ENCODE measurements at places on chromosomes 2 and 18. TPM values are rescaled to one million over a fixed set of nuclear protein-coding genes. Genes with fewer than 3 reads are reported as not detected.

DNA sequence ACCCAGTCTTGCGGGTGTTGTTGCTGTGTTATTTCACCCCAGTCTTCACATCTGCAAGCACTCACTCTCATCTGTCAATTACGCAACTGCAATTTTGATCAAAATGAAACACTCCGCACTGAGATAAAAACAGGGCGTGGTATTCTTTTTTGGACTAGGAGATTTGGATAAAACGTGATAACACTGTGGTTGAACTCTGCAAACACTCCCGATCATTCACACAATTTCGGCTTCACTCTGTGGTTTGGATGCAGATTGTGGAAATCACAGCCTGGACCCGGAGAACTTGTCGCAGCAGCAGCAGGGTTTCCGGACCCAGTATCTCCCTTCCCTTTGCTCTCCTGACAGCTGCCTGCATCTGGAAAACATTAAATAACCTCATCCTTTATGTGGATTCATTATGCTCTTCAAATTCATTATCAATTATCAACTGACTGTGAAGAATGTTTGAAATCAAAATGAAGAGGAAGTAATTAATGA, 49.4 kb upstream of the APCDD1 start:
- no peak for DNase-seq

DNA sequence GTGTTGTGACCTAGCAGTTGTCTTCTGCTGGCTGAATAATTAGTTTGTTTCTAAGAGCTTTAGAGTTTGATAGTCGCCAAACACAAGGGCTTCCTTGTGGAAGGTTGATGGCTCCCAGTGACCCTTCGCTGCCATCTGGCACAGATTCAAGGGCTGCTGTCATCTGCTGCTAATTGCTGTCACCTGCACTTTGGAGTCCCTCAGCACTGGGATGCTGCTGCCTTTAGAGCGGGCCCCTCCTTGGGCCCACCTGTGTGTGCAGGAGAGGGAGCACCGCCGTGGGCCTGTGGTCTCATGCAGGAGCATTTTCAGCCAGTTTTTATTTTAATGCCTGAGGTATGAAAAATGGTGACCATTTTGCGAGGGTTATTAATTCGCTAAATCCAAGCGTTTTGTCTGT, 154.0 kb upstream of the NFATC1 start:
- DNase-seq: no peak

GRCh38 chr18:73235491-73235890, 367.7 kb upstream of the NETO1 start:
- peak; percentile 60 for DNase-seq

- no peak for DNase-seq
Measured at GRCh38 chr18:57027190-57027708, 119.6 kb upstream of the BOD1L2 start.

SALL3 gene
- total RNA-seq: 0.05 TPM

WDR12 gene
- 34.7 TPM for total RNA-seq

DNA sequence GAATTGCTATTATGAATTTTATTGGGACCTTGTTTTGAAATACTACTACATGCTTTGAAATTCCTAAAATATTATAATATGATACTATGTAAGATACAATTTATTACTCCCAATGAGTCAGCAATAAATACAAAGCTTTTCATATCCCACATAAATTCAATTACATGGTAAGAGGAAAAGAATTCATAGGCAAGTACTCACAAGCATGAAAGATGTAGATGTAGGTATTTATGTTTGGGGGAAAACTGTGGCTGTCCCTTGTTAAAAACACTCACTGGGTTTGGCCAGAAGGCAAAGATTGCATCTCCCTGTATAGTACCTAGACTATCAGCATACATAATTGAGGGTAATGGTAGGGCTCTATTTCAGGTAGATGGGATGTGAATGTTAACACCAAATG, 90.4 kb downstream of the MBD2 start:
- DNase-seq: no peak

GRCh38 chr2:183123959-183124221, 353 bp upstream of the NUP35 start:
- no peak for DNase-seq

- DNase-seq: no peak
Measured at GRCh38 chr2:83051538-83052170, 1407.4 kb downstream of the SUCLG1 start.

GRCh38 chr2:71776227-71776626, 322.9 kb downstream of the DYSF start:
- no peak for DNase-seq

GRCh38 chr2:221195829-221196228, 376.3 kb downstream of the EPHA4 start:
- no peak for DNase-seq

LYG1 gene
- 0.28 TPM for total RNA-seq

GRCh38 chr18:59941331-59941730, 41.5 kb downstream of the PMAIP1 start:
- no peak for DNase-seq

CHMP3 gene
- total RNA-seq: 125 TPM

DNA sequence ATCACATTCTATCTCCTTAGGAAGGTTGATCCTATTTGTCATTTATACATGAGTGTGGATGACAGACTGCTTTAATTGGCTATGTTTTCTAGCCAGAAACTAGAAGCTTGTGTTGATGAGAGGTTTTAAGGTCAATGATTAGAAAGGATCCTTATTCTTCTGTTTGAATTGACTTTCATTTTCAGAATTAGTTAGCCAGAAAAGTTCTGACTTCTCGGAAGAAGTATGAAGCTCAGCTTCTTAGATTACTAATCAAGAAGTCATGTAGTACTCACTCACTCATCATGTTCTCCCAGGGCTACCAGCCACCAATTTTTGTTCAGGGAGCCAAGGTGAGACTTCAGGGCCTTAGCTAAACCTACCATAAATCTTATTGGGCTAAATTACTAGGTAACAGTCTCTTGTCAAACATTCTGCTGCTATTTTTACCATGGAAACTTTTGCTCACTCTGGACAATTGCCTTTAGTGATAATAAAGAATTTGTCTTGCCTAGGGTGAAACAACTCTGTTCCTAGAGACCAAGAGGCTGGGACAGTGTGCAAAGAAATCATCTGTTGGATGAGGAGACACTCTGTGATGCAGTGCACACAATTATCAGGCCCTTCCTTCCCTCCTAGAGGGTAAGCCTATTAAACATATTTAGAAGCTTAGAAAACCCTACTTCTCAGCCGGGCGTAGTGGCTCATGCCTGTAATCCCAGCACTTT, 111.6 kb upstream of the DNMT3A start:
- no peak for DNase-seq

PEX13 gene
- 44.9 TPM for total RNA-seq

DNA sequence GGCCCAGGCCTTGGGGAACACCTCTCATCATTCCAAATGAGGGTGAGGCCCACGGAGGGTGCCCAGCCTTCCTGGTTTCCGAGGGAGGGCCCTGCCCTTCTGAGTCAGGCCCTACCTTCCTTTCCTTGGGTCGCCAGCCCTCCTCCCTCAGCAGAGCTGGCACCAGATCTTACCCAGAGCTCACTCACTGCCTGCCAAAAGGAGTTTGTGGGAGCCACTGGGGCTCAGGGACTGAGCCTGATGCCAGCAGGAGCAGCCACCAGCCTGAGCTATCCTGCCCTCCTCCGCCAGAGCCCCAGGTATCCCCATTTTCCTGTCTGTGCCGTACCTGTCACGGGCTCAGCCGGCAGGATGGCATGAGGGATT, 64.1 kb downstream of the NRP2 start:
- no peak for DNase-seq

FOXI3 gene
- not detected for total RNA-seq

DNA sequence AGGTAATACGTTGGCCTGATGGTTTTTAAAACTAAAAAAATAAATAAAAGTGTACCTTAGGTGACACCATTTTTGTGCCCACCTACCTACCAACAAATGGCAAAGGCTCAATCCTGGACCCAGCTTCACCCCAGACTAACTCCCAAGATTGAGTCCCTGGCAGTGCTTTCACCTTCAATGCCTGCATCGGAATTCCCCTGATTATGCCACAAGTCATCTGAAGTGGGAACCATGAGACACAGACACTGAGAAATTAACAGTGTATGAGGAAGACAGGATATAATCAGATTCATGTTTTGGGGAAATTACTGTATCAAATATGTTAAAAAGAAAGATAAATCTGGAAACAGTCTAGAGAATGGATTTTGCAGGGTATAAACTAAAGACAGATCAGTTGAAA, 41.6 kb downstream of the ZBTB14 start:
- DNase-seq: peak; percentile 3

DNA sequence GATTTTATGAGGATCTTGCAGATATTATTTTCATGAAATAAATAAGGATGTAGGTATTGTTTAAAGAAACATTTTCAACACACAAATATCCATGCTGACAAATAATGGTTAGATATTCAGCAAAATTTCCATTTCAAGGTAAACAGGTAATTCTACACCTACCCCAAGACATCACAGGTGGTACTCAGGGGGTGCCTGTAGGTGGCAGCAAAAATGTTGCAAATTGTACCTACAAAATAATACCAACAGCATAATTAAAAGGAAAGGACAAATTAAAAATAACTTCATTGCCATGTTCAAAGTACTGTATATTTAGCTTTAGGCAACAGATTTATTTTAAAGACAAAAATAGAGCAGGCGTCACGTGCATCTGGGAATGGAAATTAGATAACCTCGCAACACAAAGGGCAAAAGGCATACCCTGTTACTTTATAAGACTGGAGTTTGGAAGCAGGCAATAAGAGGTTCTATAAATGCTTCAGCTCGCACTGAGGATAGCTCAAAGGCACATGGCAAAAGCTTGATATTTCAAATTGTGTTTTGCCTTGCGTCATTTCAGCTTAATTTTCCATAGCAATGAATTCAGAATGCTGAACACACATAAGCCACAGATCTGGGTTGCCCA, 630.5 kb downstream of the TDRD15 start:
- DNase-seq: no peak

HOXD1 gene
- 15.4 TPM for total RNA-seq

- no peak for DNase-seq
Measured at GRCh38 chr2:179226961-179227259, 37.7 kb downstream of the SESTD1 start.

GRCh38 chr2:138469411-138469810, 32.2 kb upstream of the SPOPL start:
- DNase-seq: no peak

CAMKMT gene
- total RNA-seq: 4.8 TPM

GBX2 gene
- total RNA-seq: 1.1 TPM

DSC3 gene
- 0.14 TPM for total RNA-seq

- no peak for DNase-seq
Measured at GRCh38 chr2:212193056-212193455, 345.5 kb downstream of the ERBB4 start.

DNA sequence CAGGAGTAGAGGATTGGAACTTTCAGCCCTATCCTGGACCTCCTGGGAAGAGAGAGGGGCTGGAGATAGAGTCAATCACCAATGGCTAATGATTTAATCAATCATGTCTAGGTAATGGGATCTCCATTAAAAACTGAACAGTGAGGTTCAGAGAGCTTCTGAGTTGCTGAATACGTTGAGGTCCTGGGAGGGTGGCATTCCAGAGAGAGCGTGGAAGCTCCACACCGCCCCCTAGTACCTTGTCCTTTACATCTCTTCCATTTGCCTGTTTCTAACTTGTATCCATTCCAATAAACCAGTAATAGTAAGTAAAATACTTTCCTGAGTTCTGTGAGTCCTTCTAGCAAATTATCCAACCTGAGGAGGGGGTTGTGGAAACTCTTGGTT, 101.7 kb downstream of the B3GNT2 start:
- no peak for DNase-seq

RGPD4 gene
- total RNA-seq: not detected

DNA sequence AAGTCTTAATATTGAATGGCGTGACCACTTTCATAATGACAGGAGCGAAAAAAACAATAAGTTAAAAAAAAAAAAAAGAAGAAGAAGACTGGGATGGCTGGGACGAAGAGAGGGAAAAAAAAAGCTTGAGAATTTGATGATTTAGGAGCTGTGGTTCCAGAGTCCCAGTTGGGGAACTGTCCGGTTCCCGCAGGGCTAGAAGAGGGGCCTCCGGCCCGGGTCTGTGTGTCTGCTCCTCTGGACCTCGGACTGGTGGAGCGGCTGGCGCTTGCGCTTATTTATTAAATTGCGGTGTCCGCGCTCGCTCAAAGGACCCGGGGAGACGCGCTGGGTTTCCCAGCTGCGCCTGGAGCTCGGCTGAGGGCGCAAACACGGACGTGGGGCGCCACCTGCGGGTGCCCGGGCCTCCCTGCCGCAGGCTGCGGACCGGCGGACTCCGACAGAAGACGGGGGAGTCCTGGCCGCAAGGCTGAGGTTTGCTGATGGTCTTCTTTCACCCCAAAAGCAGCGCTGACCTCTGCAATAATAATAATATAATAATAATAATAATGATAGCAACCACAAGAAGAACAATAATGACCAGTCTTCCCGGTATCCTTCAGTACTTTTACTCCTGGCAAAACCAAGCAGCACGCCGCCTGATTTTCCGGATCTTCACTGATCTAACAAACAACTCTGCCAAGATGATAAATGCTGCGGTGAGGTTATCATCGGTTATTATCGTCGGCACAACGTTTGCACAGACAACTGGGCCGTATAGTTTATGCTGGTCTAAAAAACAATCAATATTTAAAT, at the start of gene CBLN2:
Gene CBLN2 (minus strand): TSS at position 251 of the 795 bp plus-strand sequence. CDS start 2,182 bp downstream, outside the sequence.
- peak; percentile 83 for DNase-seq

PAX8 gene
- 0.68 TPM for total RNA-seq

PRKAG3 gene
- total RNA-seq: not detected

DYNC1I2 gene
- 164 TPM for total RNA-seq

DNA sequence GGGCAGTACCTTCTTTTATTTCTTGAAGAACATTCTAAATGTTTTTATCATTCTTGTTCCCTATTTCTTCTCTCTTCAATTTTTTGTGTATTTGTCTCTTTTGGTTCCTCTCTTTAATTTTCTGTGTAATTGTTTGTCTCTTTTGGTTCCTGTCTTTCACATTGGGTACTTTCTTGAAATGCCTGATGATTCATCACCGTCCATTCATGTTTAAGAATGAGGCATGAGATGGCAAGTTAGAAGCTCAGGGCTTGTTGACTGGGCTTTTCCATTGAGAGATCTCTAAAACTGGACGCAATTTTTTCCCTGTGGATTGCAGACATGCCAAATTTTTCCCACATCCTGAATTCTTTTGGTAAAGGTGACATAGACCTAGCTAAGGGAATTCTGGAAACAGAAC, 33.7 kb upstream of the IL1R2 start:
- DNase-seq: no peak

DNA sequence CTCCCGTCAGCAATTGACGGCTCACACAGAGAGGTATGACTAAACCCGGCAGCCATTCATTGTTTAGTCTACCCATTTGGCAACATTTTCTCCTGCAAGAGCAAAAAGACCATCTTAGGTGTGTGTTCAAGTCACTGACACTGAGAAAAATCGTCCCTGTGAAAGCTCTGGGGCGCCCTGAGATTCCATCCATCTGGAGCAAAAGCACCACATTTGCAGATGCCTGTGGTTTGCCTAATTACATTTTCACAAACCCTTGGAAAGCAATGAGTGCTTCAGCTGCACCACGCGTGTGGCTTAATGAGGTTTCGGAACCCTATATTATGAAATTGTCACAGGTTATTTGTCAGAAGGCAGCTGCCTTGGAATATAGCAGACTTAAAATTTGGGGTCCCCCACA, 110.7 kb upstream of the PTPRM start:
- DNase-seq: no peak

LHCGR gene
- total RNA-seq: not detected

- DNase-seq: no peak
Measured at GRCh38 chr18:35484034-35484433, 13.7 kb downstream of the INO80C start.

EMX1 gene
- total RNA-seq: not detected
